ENCODE measurements at places on chromosomes 13 and 19. TPM values are rescaled to one million over a fixed set of nuclear protein-coding genes. Genes with fewer than 3 reads are reported as not detected.

The CAPN12 gene
- total RNA-seq: 10.3 TPM

The IL4I1 gene
- 0.61 TPM for total RNA-seq

The LRP3 gene
- 34.4 TPM for total RNA-seq

The SMIM44 gene
- total RNA-seq: not detected

The C1QTNF9B gene
- total RNA-seq: not detected

The STOML3 gene
- not detected for total RNA-seq

The ZNF177 gene
- 5.7 TPM for total RNA-seq

DNA sequence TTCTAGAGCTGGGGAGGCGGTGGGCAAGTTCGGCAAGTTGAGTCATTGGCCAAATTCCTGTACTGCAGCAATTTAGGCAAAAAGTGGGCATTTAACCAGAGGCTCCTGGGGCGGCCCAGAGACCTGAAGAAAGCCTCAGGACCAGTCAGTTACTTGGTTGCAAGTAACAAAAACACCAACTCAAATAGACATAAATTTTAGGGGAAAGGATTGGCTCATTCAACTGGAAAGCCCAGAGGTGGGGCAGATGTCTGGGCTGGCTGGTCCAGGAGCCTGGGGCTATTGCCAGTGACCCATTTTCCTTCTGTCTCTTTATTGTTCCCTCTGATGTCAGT lies 97.1 kb downstream of the SIPA1L3 start:
- no peaks in the 10 kb centered on the region for H3K27me3 ChIP-seq
- peaks cover 1% of the 10 kb centered on the region for H3K36me3 ChIP-seq
- no peak for DNase-seq
- H3K4me3 ChIP-seq: no peak overlapping the region

DNA sequence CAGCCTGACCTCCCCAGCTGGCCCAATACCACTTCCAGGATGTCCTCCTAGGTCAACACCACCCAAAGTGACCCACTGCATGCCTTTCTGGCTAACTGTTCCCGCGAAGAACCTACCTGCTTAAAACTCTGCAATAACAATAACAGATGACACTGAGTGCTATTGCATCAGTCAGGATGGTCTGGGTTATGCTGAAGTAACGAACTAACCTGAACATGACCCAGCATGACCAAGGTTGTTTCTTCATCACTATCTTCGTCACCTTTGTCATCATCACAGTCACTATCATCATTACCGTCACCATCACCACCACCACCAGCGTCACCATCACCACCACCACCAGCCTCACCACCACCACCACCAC lies 10.6 kb upstream of the FXYD3 start:
- no peak overlapping the region for H3K27ac ChIP-seq
- no peak for DNase-seq
- no peaks in the 10 kb centered on the region for H3K4me1 ChIP-seq
- no peaks in the 10 kb centered on the region for H3K27me3 ChIP-seq
- peaks cover 2% of the 10 kb centered on the region for H3K36me3 ChIP-seq

GRCh38 chr19:49666120-49666444 lies 349 bp downstream of the BCL2L12 start:
- peaks cover 57% of the 10 kb centered on the region for H3K36me3 ChIP-seq
- H3K4me1 ChIP-seq: no peaks in the 10 kb centered on the region
- H3K4me3 ChIP-seq: peak overlapping the region; percentile 99
- H3K27me3 ChIP-seq: no peaks in the 10 kb centered on the region

GRCh38 chr19:30442674-30443073 lies 70.5 kb downstream of the ZNF536 start:
- no peaks in the 10 kb centered on the region for H3K36me3 ChIP-seq
- DNase-seq: no peak
- no peaks in the 10 kb centered on the region for H3K4me1 ChIP-seq
- H3K4me3 ChIP-seq: no peak overlapping the region
- H3K27me3 ChIP-seq: no peaks in the 10 kb centered on the region

DNA sequence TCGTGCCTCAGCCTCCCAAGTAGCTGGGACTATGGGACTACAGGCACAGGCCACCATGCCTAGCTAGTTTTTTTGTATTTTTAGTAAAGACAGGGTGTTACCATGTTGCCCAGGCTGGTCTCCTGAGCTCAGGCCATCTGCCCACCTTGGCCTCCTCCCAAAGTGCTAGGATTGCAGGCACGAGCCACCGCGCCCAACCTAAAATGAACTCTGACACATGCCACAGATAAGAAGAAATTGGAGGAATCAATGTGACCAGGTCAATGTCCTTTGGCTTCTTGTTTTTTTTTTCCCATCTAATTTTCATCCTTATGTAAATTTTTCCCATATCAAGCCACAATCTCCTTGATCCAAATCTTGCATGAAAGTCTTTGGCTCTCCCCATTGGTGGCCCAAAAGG lies 68.1 kb upstream of the SOX21 start:
- no peaks in the 10 kb centered on the region for H3K27me3 ChIP-seq
- no peak overlapping the region for H3K4me3 ChIP-seq
- no peak overlapping the region for H3K27ac ChIP-seq
- no peaks in the 10 kb centered on the region for H3K4me1 ChIP-seq

GRCh38 chr13:36057041-36057440 lies 74.1 kb downstream of the DCLK1 start:
- no peak overlapping the region for H3K4me3 ChIP-seq
- no peak for DNase-seq
- H3K36me3 ChIP-seq: peaks cover 6% of the 10 kb centered on the region
- no peaks in the 10 kb centered on the region for H3K27me3 ChIP-seq
- no peak overlapping the region for H3K27ac ChIP-seq
- H3K4me1 ChIP-seq: no peaks in the 10 kb centered on the region

- no peak overlapping the region for H3K27ac ChIP-seq
- H3K4me3 ChIP-seq: no peak overlapping the region
- DNase-seq: no peak
Measured at GRCh38 chr19:9941231-9941630, 4.9 kb upstream of the OLFM2 start.

- H3K4me3 ChIP-seq: no peak overlapping the region
- no peak for DNase-seq
- no peaks in the 10 kb centered on the region for H3K36me3 ChIP-seq
- no peak overlapping the region for H3K27ac ChIP-seq
- H3K27me3 ChIP-seq: no peaks in the 10 kb centered on the region
- no peaks in the 10 kb centered on the region for H3K4me1 ChIP-seq
Measured at GRCh38 chr13:48816700-48817099, 159.0 kb upstream of the FNDC3A start.

- no peak for DNase-seq
- no peak overlapping the region for H3K27ac ChIP-seq
- peaks cover 19% of the 10 kb centered on the region for H3K4me1 ChIP-seq
- H3K4me3 ChIP-seq: no peak overlapping the region
- no peaks in the 10 kb centered on the region for H3K27me3 ChIP-seq
Measured at GRCh38 chr13:99628442-99628841, 127.2 kb downstream of the TM9SF2 start.

DNA sequence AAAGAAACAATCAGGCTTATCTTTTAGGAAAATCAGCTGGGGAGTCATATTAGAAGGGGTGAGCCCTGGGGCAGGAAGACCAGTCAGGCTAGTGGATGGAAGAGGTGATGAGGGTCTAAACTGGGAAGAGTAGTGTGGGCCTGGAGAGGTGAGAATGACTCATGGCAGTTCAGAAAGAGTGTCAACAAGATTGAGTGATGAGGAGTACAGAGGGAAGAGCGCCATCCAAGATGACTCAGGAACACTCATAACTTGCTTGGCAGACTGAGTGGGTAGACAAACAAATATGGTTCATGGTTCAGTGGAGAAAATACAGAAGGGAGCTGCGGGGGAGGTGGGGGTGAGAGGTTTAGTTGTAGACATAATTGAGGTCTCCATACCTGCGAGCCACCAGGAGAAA lies 17.3 kb upstream of the CLDN10 start:
- no peaks in the 10 kb centered on the region for H3K4me1 ChIP-seq
- no peaks in the 10 kb centered on the region for H3K27me3 ChIP-seq
- H3K27ac ChIP-seq: no peak overlapping the region
- no peak overlapping the region for H3K4me3 ChIP-seq
- H3K36me3 ChIP-seq: no peaks in the 10 kb centered on the region
- DNase-seq: no peak

GRCh38 chr13:89217813-89218212 lies 1546.6 kb downstream of the SLITRK5 start:
- peaks cover 17% of the 10 kb centered on the region for H3K36me3 ChIP-seq
- H3K27me3 ChIP-seq: no peaks in the 10 kb centered on the region
- no peak for DNase-seq

DNA sequence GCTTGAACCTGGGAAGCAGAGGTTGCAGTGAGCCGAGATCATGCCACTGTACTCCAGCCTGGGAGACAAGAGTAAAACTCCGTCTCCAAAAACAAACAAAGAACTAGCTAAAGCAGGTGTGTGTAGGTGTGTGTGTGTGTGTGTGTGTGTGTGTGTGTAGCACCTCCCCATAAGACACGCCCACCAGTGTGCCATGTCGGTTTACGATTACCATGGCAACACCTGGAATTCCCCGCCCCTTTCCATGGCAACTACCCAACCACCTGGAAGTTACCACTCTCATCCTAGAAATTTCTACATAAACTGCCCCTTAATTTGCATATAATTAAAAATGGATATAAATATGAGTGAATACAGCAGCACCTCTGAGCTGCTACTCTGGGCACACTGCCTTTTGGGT lies 80.9 kb upstream of the ADGRE5 start:
- DNase-seq: peak; percentile 54
- H3K4me3 ChIP-seq: no peak overlapping the region
- H3K27me3 ChIP-seq: no peaks in the 10 kb centered on the region
- no peak overlapping the region for H3K27ac ChIP-seq
- H3K36me3 ChIP-seq: no peaks in the 10 kb centered on the region
- H3K4me1 ChIP-seq: no peaks in the 10 kb centered on the region

GRCh38 chr19:3949997-3950859 lies 17.4 kb downstream of the NMRK2 start:
- no peak overlapping the region for H3K27ac ChIP-seq
- no peaks in the 10 kb centered on the region for H3K27me3 ChIP-seq
- DNase-seq: no peak
- no peaks in the 10 kb centered on the region for H3K36me3 ChIP-seq
- H3K4me3 ChIP-seq: no peak overlapping the region

- H3K36me3 ChIP-seq: no peaks in the 10 kb centered on the region
- no peaks in the 10 kb centered on the region for H3K27me3 ChIP-seq
- H3K4me3 ChIP-seq: no peak overlapping the region
- DNase-seq: no peak
- H3K4me1 ChIP-seq: no peaks in the 10 kb centered on the region
Measured at GRCh38 chr13:110125613-110126272, 181.2 kb downstream of the COL4A1 start.
